ENCODE measurements at places on chromosomes 4 and X. TPM values are rescaled to one million over a fixed set of nuclear protein-coding genes. Genes with fewer than 3 reads are reported as not detected.

DNA sequence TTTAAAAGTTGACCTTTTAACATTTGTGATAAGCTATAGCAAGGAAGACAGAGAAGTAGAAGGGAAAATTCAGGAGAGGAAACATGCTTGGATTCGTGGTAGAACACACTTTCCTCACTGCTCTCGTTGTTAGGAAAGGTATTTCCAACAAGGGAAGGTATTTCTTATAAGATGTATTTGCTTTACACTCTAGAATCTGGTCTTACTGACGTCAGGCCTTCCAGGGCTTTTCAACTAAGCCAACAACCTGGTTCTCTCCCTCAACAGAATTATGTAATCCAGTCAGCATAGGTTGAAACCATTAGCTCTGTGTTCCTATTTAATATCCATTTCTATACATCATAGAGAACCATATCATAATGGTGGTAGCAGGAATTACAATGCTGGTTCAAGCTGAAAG, 241.9 kb downstream of the SLC39A8 start:
- H3K4me3 ChIP-seq = no peak overlapping the region
- no peak overlapping the region for H3K27ac ChIP-seq
- no peaks in the 10 kb centered on the region for H3K27me3 ChIP-seq
- no peaks in the 10 kb centered on the region for H3K36me3 ChIP-seq
- no peak for DNase-seq

The HEPH gene
- 14.4 TPM for total RNA-seq

- H3K27ac ChIP-seq = no peak overlapping the region
- H3K36me3 ChIP-seq = no peaks in the 10 kb centered on the region
- H3K4me3 ChIP-seq = no peak overlapping the region
- DNase-seq = no peak
- no peaks in the 10 kb centered on the region for H3K4me1 ChIP-seq
These were observed 168.8 kb downstream of the MID1IP1 start for GRCh38 chrX:38970074-38970473.

The NUP54 gene
- total RNA-seq = 40.8 TPM

The ADAM29 gene
- not detected for total RNA-seq

DNA sequence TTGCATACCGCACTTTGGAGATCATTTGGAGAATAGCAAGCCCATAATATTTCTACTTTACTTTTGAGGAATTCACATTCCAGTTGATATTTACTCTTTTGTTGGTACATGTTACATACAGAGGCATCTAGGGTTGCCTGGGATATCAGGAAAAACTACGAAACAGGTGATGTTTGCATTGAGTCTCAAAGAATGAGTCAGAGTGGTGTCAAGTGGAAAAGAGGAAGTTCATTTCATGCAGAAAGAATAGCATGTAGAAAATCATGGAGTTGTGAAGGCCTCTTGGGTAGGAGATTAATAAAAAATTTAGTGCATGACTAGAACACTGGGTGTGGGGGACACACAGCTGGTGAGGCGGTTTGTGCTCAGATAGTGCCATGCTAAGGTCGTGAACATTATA, 33.5 kb upstream of the ELOVL6 start:
- H3K27me3 ChIP-seq = no peaks in the 10 kb centered on the region
- no peak for DNase-seq
- H3K27ac ChIP-seq = no peak overlapping the region
- H3K4me3 ChIP-seq = no peak overlapping the region
- no peaks in the 10 kb centered on the region for H3K4me1 ChIP-seq
- no peaks in the 10 kb centered on the region for H3K36me3 ChIP-seq

DNA sequence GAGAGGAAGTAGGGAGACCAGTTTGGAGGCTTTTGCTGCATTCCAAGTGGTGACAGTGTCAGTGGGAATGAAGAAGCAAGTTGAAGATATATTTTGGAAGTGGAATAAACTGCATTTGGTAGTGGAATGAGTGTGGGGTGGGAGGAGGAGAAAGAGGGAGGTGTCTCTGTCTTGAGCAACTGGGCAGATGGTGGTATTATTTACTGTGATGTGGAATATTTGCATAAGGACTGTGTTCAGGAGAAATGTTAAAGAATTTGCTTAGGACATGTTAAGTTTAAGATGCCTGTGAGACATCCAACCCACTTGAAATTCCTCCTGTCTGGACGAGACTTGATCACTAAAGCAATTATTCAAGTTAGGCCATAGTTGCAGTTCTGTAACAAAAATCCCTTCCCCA, 448.9 kb upstream of the AMOT start:
- no peak overlapping the region for H3K4me3 ChIP-seq
- H3K27ac ChIP-seq = no peak overlapping the region
- H3K4me1 ChIP-seq = no peaks in the 10 kb centered on the region
- DNase-seq = no peak

GRCh38 chr4:8312976-8313375, 43.4 kb downstream of the HTRA3 start:
- H3K27me3 ChIP-seq = no peaks in the 10 kb centered on the region
- H3K4me1 ChIP-seq = no peaks in the 10 kb centered on the region
- H3K4me3 ChIP-seq = no peak overlapping the region
- H3K27ac ChIP-seq = no peak overlapping the region

The TMSB15A gene
- total RNA-seq = not detected

DNA sequence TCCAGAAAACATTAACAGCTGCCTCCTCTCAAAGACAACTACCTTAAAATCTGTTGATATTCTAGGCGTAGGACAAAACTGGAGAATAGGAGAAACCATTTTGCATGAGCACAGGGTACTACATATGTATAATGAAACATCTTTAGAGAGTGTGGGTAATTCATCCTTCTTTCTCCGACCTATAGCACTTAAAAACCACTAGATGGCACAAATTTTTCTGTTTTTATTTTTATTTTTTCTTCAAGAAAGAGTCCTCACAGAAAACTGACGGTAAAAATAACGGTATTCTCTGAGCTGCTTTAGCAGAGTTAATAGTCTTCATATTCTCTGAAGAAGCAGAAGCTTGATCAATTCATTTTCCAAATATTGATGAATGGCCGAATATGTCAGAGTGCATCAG, 14.6 kb downstream of the SMIM31 start:
- H3K36me3 ChIP-seq = no peaks in the 10 kb centered on the region
- H3K27me3 ChIP-seq = no peaks in the 10 kb centered on the region
- no peak overlapping the region for H3K4me3 ChIP-seq
- no peaks in the 10 kb centered on the region for H3K4me1 ChIP-seq
